T-cell (primary cell): ENCODE measurements at places on chromosomes 2 and 18. TPM values are rescaled to one million over a fixed set of nuclear protein-coding genes. Genes with fewer than 3 reads are reported as not detected.

The SLC35F6 gene
- total RNA-seq = 17.6 TPM

The SERPINB13 gene
- not detected for total RNA-seq

The SGO2 gene
- total RNA-seq = 1.7 TPM

The TMEM163 gene
- 0.19 TPM for total RNA-seq

The POU3F3 gene
- total RNA-seq = not detected

The PLGLB2 gene
- not detected for total RNA-seq

The ECEL1 gene
- not detected for total RNA-seq

The ANKRD30B gene
- not detected for total RNA-seq
